ENCODE measurements at places on chromosomes 6 and 20.

DNA sequence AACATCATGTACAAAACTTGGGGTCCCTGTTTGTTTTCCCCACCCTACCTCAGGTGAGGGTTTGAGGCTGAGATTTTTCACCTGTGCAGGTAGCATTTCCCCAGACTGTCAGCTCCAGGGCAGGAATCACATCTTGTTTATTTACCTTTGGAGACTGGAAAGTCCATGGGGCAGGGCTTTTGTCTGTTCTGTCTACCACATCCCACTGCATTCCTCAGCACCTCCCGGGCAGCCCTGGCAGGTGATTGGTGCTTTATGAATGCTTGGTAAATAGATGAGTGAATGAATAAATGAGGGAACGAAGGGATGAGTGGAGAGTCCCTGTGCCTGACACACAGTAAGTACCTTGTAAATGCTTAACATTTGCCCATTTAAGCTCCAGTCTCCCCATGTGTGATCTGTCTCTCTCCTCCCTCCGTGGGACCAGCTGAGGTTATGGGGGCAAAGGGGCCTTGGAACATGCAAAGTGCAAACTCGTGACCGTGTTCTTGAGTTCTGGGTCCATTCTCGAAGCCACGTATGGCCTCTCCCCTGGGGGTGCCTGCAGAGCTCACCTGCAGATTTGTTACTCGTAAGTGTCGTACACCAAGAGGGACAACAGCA, 69.7 kb upstream of the PMEPA1 start:
- no peak for DNase-seq

GRCh38 chr6:143262859-143263258, 187.6 kb downstream of the ADAT2 start:
- DNase-seq = no peak

- DNase-seq = no peak
Measured at GRCh38 chr6:143110996-143111395, 50.3 kb downstream of the AIG1 start.

- DNase-seq = no peak
Measured at GRCh38 chr20:24236963-24237362, 232.5 kb upstream of the SYNDIG1 start.

GRCh38 chr6:35248300-35248699, 11.2 kb upstream of the ZNF76 start:
- no peak for DNase-seq

DNA sequence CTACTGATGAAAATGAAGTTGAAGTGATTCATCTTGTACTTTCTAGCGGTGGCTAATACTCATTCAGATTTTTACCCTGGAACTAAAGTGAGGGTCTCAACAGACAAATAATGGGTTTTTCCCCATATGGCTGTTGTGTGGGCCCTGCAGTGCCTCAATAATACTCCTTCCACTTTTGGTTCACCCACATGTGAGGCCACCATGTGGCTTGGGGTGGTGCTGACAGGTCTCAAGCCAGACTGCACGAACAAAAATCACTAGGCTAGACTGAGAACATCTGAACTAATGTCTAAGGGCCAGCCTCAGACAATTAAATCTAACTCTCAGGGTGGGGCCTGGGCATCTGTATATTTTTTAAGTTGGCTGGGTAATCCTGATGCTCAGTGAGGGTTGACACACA, 7.9 kb upstream of the COL12A1 start:
- no peak for DNase-seq

- DNase-seq = no peak
Measured at GRCh38 chr20:63212393-63212730, 3.6 kb downstream of the YTHDF1 start.

GRCh38 chr6:45686841-45687569, 309.3 kb upstream of the SUPT3H start:
- no peak for DNase-seq

DNA sequence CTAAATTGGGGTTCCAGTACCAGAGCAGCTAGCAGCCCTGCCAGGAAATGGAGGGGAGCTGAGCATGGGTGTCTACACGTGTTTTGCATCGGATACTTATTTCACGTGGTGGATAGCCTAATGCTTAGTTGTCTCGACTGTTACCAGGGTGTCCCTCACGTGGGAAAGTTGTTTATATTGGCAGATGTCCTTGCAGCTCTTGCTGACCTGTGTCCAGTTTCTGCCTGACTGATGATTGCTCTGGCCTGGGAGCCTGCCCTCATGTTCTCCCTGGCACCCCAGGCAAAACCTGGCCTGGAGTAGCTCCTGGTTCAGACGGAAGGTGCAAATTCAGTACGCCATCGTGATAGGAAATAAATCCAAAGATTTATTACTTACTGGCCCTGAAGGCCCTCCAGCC, 11.8 kb upstream of the FERMT1 start:
- no peak for DNase-seq

- DNase-seq = no peak
Measured at GRCh38 chr20:12597551-12597950, 411.2 kb upstream of the SPTLC3 start.

DNA sequence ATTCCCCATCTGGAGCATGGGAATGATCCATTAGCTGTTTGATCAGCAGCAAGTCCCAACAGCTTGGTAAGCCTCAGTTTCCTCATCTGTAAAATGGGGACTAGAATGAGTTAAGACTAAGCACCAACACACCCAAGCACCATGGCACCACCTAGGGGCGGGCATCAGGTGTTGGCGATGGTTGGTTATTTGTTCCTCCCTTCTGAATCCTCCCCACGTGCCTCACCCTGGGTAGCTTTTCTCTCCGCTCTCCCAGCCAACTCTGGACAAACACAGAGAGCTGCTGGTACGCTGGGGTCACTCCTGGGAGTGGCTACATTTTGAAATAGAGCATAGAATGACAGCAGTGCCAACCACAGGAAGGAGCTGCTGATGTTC, 13.3 kb upstream of the ITPR3 start:
- DNase-seq = no peak

DNA sequence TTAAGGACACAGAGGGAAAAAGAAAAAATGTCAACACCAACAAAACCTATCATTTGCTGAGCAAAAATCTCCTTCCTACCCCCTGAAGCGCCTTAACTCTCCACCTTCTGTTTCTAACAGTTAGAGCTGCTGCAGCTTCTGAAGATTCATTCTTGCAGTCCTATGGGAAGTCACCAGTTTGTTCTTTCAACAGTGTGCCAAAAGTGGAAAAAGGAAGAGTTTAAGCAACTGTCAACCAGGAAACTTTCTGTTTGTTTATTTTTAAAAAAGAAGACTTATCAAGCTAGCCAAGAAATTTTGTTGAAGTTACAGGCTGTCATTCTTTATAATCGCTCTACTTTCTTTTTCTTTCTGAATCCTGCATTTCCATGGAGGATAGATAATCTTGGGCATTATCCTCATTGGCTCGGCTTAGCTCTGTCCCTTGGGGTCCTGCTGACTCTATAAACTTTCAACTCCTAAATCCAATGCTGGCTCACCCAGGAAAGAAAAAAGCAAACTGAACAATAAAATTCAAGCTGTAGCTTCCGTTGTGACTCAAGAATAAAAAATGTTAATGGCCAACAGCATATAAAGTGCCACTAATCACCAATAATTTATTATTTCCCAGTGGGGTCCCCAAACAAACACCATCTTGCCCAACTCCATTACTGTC, 172.8 kb upstream of the CITED2 start:
- DNase-seq = no peak

DNA sequence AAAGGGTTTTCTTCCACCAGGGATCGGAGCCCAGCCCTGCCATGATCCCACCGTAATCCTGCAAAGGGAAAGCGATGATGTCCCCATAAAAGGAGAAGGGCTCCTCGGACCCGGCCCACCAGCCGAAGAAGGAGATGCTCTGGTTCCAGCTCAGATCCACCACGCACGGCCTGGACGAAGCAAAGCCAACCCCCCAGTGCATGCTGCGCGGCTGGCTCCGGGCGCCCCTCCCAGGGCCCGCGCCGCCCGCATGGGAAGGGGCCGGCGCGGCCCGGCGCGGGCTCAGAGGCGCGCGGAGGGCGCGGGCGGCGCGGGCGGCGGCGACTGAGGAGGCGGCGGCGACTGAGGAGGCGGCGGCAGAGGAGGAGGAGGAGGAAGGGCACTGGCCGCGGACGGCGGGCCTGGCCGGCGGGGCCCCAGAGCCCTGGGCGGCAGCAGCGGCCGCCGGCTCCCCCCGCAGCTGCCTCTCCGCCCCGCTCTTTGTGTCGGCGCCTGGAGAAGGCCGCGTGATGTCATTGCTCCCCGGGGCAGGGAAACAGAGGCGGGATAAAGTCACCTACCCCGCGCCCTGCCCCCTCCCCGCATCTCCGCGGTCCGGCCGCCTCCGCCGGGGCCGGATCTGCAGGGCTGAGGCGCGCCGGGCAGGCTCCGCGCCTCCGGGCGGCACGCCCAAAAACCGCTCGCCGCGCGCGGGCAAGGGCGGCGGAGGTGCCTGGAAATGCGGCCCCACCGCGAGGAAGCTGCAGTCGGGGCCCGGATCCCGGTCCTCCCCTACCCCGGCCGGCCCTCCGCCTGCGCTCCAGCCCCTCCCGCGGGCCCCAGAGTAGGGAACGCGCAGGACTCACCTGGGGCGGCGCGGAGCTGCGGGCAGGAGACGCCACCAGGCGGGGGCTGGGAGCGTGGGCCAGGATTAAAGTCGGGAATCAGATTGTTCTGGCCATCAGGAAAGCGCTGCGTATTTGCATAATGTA, at the start of gene FAXC:
FAXC (minus strand) TSS at position 504 of the 971 bp plus-strand sequence; CDS start at position 202, 302 bp downstream.
- no peak for DNase-seq

GRCh38 chr20:40691566-40692239, 2.7 kb upstream of the MAFB start:
- DNase-seq = no peak

DNA sequence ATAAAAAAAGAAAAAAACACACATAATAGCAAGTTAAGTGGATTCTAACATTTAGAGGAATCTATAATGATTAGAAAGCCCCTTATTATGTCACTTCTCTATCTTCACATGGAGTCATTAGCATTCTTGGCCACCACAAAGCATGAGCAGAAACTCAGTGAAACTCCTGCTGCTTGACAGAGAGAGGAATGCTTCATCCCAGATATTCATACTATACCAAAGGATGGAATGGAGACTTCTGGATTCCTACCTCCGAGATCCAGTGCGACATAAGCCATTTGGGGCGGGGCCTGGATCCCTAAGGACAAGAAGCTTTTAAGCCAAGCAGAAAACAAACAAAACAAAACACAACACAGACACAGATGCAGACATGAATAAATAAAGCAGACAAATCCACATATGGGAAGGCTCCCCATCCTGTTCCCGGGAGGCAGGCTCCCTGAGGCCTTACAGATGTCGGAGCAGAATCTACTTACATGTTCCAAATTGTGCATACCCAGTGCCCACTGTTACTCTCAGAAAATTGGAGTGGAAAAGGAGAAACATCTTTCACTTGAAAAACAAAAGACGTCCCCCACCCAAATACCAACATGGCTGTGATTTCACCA, 727.3 kb downstream of the MAFB start:
- DNase-seq = no peak

DNA sequence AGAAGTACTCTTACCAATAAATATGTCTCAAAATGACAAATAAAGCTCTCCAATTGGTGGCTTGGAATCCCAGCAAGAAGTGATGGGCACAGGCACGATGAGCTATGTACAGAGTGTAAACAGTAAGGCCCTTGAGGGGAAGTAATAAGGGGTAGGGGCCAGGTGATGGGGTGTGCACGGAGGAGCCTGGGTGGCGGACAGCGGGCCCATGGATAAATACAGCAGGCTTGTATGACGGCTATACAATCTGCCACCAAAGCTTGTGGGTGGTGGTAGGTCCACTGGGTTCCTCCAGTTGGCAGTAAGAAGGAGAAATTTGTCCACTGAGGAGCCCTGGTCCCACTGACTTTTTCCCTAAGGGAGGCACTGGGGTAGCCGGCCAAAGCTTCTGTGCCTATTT, 205.4 kb upstream of the RNF24 start:
- no peak for DNase-seq

- DNase-seq = no peak
Measured at GRCh38 chr6:2021713-2022125, 223.7 kb downstream of the GMDS start.

GRCh38 chr6:12280902-12281301, 9.3 kb upstream of the EDN1 start:
- no peak for DNase-seq

GRCh38 chr6:132218059-132218696, 183.1 kb downstream of the MOXD1 start:
- no peak for DNase-seq

GRCh38 chr6:89081129-89081422, 525 bp downstream of the PNRC1 start:
- no peak for DNase-seq

DNA sequence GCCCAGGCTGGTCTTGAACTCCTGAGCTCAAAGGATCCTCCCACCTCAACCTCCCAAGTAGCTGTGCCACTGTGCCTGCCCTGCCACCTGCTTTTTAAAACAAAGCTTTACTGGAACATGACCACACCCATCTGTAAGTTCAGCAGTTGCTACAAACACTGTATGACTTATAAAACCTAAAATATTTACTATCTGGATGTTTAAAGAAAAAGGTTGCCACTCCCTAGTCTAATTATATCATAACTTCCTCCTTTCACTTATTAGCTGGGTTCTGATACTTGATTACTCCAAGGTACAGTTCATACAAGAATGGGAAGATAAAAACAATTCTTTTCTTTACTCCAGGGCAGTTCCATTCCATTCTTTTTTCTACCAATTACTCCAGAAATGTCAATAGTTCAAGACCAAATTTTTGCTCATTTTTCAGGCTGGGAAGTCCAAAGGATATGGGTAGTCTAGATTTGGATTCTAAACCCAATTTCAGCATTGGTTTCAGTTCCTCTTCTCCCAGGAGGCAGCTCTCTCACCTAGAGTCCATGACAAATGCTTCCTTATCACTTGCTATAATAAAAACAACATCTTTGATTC, 63.1 kb downstream of the SEC63 start:
- no peak for DNase-seq

DNA sequence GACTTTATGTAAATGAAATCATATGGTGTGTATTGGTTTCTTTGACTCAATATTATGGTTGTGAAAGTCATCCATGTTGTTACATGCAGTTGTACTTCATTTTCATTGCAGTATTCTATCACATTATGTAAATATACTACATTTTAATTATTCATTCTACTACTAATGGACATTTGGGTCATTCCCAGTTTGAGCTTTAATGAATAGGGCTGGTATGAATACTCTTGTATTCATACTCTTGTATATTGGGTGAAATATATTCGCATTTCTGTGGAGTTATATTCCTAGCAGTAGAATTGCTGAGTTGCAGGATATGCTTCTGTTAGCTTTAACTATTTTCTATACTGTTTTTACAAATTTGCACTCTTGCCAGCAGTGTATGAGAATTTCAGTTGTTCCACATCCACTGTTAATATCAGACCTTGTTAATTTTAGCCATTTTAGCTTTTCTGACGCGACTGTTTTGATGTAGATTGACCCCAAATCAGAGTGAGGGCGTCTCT, 944.3 kb downstream of the KIF16B start:
- no peak for DNase-seq
